ENCODE measurements at places on chromosomes 4 and X.

- no peak for DNase-seq
Measured at GRCh38 chr4:74282926-74283325, 25.3 kb upstream of the EPGN start.

- DNase-seq: no peak
Measured at GRCh38 chr4:26192899-26193869, 127.6 kb upstream of the RBPJ start.

GRCh38 chr4:183394166-183394951 lies 50.1 kb upstream of the CDKN2AIP start:
- no peak for DNase-seq

DNA sequence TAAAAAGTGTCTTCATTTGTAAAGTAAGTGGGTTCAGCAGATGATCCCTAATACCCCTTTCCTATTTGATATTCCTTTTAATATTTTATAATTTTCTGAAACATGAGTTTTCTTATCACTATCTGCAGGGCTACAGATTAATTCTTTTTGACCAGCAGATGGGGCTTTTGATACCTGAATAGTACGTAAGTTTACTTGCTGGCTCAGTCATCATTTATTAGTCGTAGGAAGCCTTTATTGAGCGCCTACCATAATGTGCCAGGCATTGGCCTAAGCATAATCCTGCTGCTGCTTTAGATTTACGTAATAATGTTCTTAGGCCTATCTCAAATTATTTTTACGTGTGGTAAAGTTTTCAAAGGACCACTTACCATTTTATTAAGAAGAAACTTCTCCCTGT lies 33.1 kb downstream of the OSTC start:
- DNase-seq: no peak

DNA sequence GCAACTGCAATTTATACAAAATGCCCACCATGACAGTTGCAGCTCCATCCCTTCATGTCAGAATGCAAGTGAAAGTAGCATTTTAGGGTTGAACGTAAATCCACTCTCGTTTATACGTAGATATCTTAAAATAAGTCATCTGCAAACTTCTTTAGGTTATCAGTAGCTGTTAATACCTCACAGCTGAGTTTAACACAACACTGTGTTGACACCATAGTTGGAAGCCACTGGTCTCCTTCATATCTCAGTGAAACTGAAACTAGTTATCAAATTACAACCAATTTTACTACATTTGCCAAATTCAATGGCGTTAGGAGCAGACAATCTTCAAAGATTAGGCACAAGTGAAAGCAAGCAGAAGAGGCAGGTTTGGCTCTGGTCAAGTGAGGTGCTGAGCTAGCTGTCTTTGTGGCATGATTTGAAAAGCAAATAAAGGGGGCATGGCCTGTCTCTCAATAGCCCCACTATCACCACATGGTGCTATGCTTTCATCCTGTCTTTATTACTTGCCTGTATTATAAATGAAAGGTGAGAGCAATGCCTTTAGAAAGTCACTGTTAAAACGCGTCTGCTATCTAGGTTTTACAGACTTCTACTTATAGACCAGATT lies 12.3 kb downstream of the PPP3CA start:
- no peak for DNase-seq
